Germinal center (tissue), 1 donor: ENCODE measurements at places on chromosomes 2 and 18.
A peak's percentile ranks its signal among the peaks of the same experiment; 100 is the strongest.

- DNase-seq: no peak
Measured at GRCh38 chr2:109663721-109664120, 49.6 kb downstream of the SOWAHC start.

DNA sequence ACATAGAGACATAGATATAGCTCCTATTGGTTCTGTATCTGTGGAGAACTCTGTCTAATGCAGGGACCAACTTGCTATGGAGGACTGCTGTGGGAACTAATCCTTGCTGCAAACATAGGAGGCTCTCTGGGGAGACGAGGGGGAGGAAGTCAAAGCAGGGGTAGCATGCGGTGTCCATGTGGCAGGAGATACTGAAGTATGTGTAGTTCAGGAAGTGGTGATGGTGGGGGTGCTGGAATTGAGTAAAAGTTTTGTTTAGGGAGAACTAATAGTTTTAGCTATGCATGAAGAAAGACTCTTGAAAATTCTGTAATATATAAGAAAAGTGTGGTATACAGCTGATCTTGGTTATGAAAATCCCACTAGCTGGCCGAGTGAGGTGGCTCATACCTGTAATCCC, 62.0 kb downstream of the ANKRD44 start:
- DNase-seq: no peak

- no peak for DNase-seq
Measured at GRCh38 chr2:144320491-144320890, 199.4 kb downstream of the ZEB2 start.

DNA sequence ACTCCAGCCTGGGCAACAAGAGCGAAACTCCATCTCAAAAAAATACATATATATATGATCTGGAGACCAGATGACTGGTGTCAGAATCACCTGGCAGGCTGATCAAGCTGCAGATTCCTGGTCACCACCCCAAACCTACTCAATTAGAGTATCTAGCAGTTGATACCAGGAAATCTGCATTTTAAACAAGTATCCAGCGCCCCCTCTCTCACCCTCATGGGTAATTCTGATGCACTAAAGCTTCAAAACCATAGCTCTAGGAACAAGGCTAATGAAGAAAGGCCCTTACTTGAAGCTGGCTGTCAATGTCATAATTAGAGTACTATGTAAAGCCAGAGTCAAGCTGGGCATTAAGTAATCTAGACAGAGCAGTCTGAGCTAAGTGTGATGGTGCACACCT, 25.0 kb upstream of the PCBP1 start:
- DNase-seq: no peak

- DNase-seq: no peak
Measured at GRCh38 chr2:8640498-8640897, 41.4 kb upstream of the ID2 start.

GRCh38 chr2:75870651-75871137, 160.0 kb upstream of the GCFC2 start:
- DNase-seq: no peak

DNA sequence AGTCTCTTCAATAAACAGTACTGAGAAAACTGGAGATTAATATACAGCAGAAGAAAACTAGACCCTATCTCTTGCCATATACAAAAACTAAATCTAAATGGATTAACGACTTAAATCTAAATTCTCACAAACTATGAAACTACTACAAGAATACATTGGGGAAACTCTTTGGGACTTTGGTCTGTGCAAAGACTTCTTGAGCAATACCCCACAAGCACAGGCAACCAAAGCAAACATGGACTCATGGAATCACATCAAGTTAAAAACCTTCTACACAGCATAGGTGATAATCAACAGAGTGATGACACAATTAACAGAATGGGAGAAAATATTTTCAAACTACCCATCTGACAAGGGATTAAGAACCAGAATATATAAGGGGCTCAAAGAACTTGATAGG, 848.2 kb upstream of the NRXN1 start:
- DNase-seq: no peak

DNA sequence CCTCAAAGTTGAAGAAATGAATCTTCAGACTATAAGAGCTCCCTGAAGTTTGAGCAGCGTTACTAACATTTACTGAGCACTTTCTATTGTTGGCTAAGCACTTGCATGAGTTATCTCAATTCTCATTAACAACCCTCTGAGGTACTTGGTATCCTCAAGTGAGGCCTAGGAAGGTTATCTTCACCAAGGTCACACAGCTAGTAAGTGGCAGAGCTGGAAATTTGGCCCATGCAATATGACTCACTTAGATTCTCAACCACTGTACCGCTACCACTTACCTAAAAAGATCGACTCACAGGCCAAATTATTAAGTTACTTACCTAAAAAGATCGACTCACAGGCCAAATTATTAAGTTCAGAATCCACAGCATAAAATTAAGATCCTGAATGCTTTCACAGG, 8.7 kb upstream of the METAP1D start:
- no peak for DNase-seq

- peak; percentile 9 for DNase-seq
Measured at GRCh38 chr2:209977386-209978239, 24.8 kb upstream of the RPE start.

GRCh38 chr2:190079160-190079559, 16.6 kb upstream of the MSTN start:
- DNase-seq: no peak

DNA sequence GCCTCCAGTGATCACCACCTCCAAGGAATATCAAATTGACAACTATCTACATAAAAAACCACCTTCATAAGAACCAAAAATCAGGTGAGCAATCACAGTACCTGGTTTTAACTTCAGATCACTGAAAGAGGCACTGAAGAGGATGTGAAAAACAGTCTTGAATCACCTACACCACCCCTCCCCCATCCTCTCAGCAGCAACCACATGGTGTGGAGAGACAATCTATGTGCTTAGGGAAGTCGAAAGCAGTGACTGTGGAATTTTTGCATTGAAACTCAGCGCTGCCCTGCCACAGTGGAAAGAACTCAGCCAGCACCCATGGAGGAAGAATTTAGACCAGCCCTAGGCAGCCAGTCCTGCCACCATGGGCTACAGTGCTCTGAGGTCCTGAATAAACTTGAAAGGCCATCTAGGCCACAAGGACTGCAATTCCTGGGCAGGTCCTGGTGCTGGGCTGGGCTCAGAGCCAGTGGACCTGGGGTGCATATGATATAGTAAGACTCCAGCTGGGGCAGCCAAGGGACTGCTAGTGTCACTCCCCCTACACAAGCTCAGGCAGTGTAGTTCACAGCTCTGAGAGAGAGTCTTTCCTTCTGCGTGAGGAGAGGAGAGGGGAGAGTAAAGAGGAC, 75.6 kb downstream of the ATL2 start:
- DNase-seq: peak; percentile 6

DNA sequence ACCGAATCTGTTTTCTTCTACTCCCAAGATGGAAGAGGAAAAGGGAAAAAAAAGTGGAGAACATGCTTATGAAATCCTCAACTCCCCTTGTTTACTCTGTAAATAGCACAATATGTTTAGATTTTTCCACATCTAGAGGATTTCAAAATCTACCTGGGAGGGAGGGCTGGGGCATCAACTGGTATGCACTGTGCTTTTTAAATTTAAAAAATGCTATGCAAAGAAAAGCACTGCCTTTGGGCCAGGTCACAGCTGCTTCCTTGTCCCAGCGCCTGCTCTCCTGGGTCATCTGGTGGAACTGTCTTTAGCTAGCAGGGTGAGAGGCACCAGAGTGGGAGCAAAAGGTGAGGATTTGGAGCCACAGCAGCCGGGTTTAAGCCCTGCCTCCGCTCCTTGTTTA, 88.2 kb upstream of the BOD1L2 start:
- DNase-seq: no peak

DNA sequence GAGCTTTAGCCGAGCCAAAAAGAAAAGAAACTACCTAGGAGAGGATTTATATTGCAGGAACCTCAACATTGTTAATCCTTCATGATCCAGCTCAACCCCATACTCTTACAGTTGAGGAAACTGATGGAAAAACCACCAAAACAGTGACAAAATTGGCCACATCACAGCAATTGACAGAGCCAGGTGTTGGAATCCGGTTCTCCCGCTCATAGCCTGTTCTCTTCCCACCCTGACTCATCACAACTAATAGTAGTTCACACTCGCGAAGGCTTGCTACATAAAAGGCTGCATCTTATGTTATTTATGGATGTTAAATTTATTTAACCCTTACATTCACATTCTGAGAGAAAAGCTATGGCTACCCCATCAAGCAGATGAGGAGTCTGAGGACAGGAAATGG, 33.7 kb downstream of the SLC9A4 start:
- DNase-seq: no peak

GRCh38 chr2:86769838-86770237, 20.9 kb downstream of the CD8A start:
- no peak for DNase-seq

GRCh38 chr18:45218436-45218835, 396.8 kb upstream of the SLC14A2 start:
- no peak for DNase-seq

DNA sequence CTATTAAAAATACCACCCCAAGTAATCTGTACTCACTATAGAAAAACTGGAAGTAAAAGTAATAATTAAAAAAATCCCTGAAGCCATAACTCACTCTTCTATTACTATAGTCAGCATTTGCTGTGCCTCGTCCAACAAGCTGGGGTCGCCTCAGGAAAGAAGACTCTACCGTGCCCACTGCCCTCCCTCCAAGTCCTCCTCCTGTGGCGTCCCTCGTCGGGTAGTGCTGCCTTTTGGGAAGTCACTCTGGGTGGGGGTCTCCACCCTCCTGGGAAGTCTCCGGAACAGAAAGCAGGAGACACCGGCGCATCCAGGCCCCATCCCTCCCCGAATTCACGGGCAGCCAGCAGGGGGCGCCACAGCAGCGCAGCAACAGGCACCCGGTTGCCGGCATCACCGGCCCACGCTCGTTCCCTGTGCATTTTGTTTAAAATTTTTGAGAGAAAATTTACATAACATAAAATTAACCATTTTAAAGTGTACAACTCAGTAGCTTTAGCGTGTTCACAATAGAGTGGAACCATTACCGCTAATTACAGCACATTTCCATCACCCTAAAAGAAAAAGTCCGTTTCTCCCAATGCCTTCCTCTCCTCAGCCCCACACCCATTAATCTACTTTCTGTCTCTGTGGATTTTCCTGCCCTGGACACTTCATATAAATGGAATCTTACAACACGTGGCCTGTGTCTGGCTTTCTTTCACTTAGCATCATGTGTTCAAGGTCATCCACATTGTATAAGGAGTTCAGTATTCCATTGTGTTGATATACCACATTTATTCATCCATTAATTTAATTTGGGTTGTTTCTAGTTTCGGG, 62.2 kb downstream of the ADNP2 start:
- DNase-seq: peak; percentile 66

GRCh38 chr18:63216516-63217311, 102.9 kb downstream of the BCL2 start:
- no peak for DNase-seq

DNA sequence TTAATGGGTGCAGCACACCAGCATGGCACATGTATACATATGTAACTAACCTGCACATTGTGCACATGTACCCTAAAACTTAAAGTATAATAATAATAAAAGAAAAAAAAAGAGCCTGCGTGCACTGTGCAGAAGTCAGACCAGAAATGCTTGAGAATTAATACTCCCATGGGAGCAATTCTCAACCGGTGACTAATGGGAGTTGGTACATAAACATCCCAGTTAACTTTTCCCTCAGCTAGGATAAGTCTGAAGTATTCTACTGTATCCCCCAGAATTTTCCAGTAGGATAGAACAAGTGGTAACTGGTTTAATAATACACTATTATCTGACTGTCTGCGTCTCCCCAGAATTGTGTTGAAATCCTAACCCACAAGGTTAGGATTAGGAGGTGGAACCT, 113.6 kb upstream of the COL5A2 start:
- no peak for DNase-seq

GRCh38 chr2:224584111-224584784, 915 bp downstream of the CUL3 start:
- peak; percentile 31 for DNase-seq

- no peak for DNase-seq
Measured at GRCh38 chr18:23307567-23308295, 145.4 kb upstream of the RIOK3 start.

DNA sequence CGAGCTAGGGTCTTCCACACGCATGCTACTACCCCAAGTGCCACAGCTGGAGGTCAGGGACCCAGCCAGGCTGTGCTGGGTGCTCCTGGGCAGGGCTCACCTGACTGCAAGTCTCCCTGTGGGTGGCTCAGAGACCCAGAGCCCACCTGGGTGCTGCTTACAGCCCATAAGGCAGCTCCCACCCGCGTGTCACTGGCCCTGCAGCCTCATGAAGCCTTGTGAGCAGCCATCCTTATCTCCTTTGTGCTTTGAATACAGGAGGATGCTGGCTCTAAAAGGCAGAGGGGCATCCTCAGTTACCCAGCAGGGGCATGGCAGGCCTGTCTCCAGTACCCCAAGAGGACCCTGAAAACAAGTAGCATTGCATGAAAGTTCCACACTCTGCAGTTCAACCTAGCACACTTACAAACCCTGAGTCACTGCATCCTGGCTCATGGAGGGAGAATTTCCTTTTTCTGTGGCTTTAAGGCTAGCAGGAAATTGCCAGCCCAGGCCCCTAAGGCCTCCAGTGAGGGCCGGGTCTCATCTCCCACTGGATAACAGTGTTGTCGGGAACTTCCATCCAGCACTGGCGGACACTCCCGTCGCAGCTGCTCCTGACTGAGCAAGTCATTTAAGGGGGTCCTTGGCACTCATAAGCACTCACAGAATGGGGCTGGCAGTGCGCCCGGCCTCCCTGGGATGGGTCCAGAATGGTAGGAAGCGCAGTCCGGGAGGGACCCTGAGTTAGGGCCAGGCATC, 137.1 kb downstream of the RPIA start:
- DNase-seq: peak; percentile 27

DNA sequence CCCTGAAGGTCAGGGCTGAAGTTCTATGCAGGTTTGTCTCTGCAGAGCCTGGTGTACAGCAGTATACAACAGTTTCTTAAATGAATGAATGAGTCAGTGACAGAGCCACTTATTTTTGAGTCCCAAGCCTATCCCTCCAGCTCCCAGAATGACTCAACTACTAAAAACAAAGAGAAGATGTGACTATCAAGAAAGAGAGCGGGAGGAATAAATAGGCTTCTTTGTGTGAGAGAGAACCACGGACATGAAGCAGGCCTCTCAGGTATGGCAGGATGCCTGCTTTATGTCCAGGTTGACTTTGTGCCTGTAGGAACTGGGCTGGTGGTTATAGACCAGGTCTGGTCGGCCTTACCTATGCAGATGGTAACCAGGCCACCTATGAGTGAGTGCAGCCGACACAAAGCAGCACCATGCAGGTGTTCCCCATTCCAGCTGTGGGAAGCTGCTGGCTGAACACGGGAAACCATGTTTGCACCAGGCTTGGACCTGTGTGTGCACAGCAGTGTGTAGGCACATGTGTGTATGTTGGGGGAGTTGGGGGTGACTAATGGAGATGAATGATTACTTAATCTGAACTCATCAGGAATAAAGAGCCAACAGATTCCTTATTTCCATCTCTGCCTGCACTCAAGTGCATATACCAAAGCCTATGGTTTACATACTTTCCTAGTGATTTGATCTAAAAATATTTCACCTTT, 171.0 kb downstream of the OSR1 start:
- no peak for DNase-seq

DNA sequence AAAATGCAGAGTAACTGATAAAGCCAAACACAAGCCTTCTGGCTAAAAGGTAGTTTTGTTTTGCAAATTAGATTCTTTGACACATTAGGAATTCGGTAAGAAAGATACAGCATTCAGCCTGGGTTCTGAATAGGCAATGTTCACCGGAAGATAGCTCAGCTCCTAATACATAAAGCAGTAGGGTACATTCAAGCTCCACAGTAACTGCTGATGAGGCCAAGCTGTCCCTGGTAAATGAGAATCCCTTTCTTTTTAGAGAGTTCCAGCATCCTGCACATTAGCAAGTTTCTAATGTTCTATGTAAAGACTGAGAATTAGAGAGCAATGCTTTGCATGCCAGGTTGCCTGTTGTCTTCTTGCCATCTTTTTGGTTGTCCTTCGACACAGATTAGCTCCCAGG, 316.3 kb upstream of the SLC14A2 start:
- no peak for DNase-seq
